AG10803 (cell line): ENCODE measurements at places on chromosomes 6 and 20.

DNA sequence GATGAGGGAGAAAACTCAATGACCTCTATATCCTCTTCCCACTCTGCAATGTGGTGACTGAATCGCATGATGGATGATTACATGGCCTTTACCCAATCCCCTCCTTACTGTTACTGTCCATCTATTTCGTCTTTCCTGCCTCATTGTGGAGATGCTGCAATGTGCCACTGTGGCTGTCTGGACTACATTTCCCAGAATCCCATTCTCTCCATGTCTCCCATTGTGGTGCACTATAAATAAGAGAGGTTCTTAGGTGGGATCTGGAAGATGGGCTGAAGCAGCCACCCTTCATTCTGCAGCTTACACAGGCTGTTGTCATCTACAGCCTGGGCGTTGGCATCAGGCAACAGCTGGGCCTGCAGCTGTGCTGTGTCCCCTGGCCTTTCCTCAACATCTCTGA, 233.6 kb downstream of the PRKN start:
- DNase-seq = no peak

DNA sequence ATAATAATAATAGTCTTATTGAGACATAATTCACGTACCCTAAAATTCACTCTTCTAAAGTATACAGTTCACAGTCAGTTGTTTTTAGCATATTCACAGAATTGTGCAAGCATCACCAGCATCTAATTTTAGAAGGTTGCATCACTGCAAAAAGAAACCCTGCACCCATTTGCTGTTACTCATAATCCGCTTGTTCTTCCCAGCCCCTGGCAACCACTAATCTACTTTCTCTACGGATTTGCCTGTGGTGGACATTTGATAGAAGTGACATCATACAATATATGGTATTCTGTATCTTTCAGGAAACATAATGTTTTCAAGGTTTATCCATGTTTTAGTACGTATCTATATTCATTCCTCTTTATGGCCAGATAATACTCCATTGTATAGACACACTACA, 41.5 kb upstream of the FAM184A start:
- peak; percentile 77 for DNase-seq

DNA sequence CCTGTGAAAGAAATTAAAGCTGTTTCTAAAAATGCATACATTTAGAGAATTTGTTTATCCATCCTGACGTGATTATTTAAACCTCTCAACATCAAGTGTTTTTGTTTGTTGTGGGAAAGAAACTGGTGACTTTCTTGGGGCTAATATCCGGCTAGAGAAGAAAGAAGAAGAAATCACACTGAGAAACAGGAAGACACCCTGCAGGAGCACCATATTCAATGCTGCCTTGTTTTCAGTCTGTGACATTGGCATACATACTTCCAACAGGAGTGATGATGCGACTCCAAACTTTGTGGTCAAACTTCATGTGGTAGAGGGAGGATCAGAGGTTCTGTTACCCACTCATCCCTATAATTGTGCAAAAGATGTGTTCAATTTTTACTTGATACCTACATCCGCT, 997.6 kb upstream of the CITED2 start:
- DNase-seq = no peak

GRCh38 chr6:165876588-165876987, 213.5 kb upstream of the PDE10A start:
- peak; percentile 17 for DNase-seq

- DNase-seq = peak; percentile 39
Observed at GRCh38 chr6:33621711-33622388, 728 bp downstream of the ITPR3 start.

DNA sequence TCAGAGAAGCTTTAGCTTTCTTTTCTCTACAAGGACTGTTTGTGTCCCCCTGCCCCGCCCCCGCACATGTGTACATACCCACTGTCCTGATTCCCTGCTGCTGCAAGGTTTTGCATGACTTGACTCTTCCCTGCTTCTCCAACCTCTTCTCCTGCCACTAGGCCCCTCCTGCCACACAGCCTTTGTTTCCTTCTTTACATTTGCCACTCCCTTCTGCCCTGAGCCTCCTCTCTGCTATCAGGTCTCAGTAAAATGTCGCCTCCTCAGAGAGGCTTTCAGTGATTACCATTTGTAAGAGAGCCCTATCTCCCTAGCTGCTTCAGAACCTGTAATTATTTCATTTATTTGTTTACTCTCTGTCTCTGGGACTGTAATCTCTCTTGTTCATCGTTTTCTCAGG, 56.4 kb upstream of the VSTM2L start:
- no peak for DNase-seq

GRCh38 chr6:13177664-13178063, 150.7 kb downstream of the TBC1D7 start:
- DNase-seq = no peak

- peak; percentile 64 for DNase-seq
Observed at GRCh38 chr6:138493413-138493812, 5.9 kb downstream of the NHSL1 start.

DNA sequence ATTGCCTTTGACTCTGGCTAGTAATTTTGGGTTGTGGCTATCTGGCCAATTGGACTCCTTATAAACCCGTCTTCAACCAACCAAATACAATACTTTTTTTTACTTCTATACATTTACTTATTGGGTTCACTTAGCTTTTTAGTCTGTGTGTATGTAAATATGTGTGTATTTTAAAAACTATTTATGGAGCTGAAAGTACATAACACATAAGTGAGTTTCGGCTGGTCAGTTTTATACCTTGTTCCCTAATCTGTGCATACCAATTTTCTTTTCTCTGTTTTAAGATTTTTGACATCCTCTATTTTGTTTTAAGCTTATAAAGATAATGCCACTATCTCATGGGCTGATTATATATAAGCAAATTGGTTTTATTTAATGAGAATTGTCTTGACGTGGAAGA, 129.5 kb downstream of the LRRC1 start:
- no peak for DNase-seq

GRCh38 chr6:20441921-20442320, 40.2 kb downstream of the E2F3 start:
- no peak for DNase-seq

GRCh38 chr6:39084506-39084905, 30.5 kb downstream of the SAYSD1 start:
- DNase-seq = no peak

- no peak for DNase-seq
Observed at GRCh38 chr6:128570680-128571063, 50.3 kb upstream of the PTPRK start.

DNA sequence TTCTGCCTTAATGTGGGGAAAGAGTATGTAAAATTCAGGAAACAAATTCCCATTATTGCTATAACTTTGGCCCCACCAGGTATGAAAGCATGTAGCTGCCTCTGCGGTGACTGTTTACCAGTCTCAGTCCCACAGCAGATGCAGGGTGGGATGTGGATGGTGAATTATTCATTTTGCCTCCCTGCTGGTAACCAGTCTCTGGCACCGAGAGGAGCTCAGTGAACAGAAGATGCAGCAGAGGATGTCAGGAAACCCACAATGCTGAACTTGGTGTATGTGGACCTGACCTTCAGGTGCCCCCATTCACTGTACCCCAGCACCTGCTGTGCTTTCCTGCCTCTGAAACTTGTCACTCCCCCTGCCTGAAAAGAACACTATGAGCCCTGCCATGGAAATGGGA, 8.8 kb upstream of the METTL24 start:
- no peak for DNase-seq

- DNase-seq = peak; percentile 81
Observed at GRCh38 chr6:136487759-136488425, 62.3 kb downstream of the MAP7 start.

GRCh38 chr6:98036344-98036923, 753.4 kb upstream of the MMS22L start:
- no peak for DNase-seq

DNA sequence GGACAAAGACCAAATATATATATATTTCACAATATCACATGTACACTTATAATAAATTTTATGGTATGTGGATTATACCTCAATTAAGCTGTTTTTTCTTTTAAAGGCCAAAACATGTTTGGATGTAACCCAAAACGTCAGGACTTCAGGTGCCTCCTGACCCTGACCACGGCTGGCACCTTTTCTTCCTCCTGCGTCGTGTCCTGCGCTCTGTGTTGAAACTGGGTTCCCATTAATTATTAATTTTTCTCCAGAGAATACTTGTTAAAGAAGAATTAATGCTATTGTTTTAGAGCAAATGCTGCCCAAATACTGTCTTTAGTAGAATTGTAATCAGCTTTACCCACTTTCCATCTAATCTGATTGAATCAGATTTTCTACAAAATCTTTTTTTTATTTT, 46.7 kb upstream of the VSX1 start:
- no peak for DNase-seq

GRCh38 chr6:37851997-37852524, 32.5 kb downstream of the ZFAND3 start:
- no peak for DNase-seq

- DNase-seq = peak; percentile 96
Observed at GRCh38 chr6:32969685-32970412, 1.5 kb downstream of the BRD2 start.

GRCh38 chr20:44734938-44735337, 10.7 kb upstream of the KCNK15 start:
- peak; percentile 87 for DNase-seq

DNA sequence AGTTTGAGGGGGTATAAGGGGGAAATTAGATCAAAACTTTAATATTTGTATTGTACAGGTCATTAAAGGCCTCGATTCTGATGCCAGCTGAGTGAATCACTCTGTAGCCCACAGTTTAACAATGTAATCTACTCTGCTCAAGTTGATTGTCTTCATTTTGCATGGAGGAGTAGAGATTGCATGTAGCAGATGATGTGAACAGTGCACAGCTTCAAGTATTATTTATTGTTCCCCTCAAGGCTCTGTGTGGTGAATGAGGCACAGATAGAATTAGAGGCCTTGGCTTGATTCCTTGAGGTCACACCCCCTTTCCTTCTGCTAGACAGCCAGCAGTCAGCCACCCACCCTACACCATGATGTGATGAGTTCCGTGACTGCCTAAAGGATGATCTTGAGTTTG, 38.1 kb downstream of the TXLNB start:
- DNase-seq = no peak

DNA sequence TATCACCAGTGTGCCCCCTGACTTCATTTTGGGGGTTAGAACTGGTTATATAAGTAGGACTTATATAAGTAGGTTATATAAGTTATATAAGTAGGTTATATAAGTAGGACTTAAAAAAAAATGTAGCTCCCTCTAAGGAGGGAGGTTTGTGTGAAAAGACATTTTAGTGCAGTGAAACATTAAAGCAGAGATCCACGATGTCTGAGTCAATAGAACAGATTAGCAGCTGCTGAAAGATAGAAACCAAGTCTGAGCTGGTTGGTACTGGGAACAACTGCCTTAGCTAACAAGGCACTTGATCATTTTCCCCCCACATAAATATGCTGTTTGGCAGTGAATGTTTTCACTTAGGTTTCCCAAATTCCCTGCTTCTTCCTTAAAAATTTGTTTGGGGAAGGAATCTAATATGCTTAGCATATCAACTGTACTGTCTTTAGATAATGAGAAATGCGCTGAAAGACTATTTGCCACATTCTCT, 2.1 kb upstream of the RPS12 start:
- DNase-seq = peak; percentile 45

DNA sequence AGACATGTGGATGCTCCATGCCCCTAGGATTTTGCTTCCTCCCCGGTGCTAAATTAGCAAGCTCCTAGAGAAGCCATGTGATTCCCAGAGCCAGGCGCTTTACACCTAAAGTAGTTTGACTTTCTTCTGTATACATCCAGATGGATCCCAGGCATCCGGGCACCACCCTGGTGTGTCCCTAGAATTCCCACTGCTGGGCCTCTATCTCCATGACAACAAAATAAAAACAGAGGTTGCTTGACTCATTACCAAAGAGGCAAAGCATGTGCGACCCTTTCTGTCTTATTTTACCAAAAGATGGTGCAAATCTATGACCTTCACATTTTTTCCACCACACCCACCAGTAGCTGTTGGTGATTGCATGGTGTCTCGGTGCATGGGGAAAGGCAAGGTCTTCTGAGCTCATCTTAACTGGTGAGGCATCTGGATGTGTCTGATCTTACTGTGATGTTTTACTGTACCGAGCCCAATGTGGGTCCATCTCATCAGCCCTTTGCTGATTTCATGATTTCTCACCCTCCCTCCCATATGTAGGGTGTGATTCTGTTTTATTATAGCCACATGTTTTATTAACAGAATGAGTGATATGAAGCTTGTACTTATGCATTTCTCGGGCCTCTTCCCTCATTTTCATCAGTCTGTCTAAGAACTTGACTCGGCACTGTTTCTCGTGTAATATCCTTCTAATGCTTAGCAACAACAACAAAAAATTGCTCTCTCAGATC, 27.4 kb upstream of the VAPB start:
- DNase-seq = peak; percentile 86

DNA sequence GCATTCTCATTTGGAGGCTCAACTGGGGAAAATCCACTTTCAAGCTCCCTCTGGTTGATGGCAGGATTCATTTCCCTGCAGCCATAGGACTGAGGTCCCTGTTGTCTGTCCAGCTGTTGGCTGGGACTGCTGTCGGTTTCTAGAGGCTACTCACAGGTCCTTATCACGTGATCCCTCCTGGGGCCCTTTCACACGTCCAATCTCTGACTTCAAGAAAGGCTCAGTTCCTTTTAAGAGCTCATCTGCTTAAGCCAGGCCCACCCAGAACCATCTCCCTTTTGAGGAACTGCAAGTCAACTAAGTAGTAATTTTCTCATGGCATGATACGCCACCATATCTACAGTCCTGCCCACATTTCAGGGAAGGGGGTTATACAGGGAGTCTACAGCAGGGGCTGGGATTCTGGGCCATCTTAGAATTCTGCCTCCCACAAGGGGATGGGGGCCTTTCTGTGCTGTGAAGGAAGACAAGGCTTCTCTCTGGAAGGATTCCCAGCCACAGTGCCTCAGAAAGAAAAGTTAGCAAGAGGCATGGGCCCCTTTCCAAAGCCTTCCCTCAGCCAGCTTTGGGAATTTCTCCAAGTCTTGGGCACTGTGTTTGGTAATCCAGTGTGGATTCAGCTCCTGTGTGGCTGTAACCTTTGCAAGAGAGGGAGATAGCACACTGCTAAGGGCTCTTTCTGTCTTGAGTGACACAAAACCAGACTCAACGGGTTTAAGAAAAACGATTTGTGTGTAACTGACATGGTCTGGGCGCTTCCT, 66.4 kb downstream of the CTCFL start:
- DNase-seq = peak; percentile 69

DNA sequence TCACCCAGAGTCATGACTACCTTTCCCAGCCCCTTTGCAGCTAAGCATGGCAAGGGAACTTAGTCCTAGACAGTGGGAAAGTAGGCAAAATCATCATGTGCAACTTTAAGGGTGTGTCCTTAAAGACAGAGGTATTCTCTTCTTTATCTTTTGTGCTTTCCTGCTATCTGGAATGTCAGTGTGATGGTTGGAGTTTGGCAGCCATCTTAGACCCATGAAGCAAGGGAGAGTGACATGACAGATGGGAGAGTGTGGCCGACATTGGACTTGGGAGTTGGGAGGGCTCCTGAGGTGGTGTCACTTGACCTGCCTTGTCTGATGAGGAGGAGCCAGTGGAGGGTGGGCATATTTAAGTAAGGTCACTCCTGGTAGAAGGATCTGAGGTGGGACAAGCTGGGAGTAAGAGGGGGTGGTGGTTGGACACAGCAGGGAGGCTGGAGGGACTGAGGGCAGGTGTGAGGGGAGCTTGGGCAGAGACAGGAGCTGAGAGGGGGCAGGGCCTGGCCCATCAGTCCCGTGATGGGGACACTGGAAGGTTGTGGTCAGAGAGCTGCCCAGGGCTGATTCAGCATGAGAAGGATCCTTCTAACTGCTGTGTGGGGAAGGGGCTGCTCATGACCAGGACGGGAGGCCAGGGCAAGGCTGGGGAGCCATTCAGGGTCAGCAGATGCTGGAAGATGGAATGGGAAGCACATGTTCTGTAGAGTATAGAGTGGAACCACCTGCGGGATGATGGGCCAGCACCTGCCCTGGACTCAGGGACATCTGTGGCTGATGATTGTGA, 29.5 kb upstream of the SULF2 start:
- DNase-seq = no peak
